COLO829 (cell line): ENCODE measurements at places on chromosomes 3 and 15.

DNA sequence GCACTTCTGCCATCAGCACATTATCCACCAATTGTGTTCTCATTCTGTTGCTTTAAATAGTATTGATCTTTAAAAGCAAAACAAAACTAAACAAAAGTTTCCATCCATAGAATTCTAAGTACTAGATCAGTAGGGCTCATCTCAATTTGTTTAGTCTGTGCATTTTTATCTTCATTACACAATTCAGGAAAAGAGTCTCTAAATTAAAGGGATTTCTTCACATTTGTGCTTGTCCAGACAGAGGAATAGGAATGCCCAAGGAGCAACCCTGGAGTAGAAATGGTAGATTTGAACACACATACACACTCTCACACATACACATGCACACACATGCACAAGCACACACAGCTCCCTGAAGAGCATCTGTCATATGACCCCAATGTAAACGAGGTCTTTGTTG, 21.4 kb downstream of the LMCD1 start:
- no peak for DNase-seq

GRCh38 chr3:141388395-141388794, 20.1 kb downstream of the ZBTB38 start:
- no peak for DNase-seq

DNA sequence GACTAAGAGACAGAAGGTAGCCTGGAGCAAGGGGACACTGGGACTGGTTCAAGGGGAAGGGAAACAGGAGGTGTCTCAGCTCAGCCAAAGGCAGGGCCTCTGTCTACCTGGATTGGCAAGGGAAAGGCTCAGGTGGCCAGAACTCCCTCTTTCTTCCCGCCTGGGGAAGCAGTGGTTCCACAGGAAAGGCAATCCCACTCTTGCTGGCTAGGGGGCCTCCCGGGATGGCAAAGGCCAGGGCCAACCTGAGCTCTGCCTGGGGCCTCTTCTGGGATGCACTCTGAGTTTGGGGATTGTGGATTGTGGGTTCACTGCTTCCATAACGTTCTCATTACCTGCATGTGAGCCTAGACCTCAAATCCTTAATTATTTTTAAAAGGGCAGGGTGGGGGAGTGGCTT, 13.0 kb upstream of the PARP6 start:
- DNase-seq: no peak

DNA sequence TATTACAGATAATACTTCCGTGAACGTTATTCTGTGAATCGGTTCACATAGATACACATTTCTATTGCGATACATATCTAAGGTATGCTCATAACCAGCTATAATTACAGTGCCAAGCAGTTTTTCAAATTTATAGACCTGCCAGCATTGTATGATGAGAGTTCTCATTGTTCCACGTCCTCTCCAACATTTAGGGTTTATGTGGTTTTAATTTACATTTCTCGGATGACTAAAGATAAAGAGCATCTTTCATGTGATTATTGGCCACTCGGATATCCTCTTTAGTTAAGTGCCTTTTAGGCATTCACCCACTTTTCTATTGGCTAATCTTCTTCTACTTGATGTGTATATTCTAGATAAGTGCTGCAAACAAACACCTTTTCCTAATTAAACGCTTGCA, 134.7 kb upstream of the CCDC54 start:
- peak; percentile 54 for DNase-seq

DNA sequence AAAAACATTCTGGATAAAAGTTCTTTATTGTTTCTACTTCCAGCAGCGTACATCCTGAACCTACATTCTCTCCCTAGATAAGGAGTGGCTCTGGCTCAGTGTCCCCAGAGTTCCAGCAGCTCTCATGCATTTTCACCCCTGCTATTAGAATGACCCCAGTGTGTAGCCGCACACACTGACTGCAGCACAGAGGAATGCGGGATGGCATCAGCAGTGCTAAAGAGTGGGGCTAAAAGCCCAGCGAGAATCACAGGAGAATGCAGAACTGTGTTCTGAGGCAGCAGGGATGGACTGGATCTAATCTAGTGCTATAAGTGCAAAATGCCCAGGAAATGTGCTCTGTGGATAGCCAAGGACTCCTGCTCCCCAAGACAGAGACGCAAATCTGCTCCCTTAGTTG, 66.4 kb upstream of the TJP1 start:
- DNase-seq: no peak

DNA sequence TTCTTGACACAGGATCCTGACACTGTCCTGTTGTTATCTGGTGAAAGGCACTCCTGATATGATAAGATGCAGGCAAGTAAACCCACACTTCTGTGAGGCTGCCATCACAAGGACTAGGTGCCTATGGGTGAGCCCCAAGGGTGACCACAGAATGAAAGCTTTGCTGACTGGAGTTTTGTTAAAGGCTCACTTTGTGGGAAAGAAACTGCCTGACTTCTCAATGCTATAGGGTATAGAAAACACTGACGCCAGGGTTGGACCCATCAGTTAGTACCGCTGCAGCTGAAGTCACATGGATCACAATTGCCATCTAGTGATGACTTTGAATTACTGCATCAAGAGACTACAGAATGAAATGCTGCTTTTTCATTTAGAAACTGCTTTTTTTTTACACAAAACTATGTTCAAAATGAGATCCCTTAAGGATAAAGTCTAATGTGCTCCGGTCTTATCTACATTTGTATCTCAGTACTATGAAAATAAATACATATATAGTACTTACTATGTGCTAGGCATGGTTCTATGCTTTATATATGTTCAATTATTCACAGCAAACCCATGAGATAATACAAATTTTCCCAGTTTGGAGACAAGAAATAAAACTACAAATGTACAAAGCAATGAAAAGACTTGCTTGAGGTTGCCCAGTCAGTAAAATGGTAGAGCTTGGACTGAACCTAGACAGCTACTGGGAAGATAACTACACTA, 64.2 kb upstream of the CMSS1 start:
- DNase-seq: peak; percentile 84

DNA sequence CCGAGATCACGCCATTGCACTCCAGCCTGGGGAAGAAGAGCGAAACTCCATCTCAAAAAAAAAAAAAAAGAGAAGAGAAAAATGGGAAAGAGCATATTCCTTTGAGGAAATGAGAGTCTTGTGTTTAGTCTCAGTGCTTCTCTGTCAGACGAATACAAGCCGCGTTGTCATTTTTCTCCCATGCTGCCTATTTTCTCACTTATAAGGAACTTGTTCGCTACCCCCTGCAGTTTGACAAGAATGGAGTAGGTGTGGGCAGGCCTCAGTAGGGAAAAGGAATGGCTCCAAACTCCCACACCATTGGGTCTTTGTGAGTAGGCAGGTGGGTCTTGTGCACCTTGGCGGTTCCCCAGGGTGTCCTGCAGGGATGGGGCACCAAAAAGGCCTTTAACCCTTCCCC, 6.5 kb downstream of the GPR160 start:
- no peak for DNase-seq

DNA sequence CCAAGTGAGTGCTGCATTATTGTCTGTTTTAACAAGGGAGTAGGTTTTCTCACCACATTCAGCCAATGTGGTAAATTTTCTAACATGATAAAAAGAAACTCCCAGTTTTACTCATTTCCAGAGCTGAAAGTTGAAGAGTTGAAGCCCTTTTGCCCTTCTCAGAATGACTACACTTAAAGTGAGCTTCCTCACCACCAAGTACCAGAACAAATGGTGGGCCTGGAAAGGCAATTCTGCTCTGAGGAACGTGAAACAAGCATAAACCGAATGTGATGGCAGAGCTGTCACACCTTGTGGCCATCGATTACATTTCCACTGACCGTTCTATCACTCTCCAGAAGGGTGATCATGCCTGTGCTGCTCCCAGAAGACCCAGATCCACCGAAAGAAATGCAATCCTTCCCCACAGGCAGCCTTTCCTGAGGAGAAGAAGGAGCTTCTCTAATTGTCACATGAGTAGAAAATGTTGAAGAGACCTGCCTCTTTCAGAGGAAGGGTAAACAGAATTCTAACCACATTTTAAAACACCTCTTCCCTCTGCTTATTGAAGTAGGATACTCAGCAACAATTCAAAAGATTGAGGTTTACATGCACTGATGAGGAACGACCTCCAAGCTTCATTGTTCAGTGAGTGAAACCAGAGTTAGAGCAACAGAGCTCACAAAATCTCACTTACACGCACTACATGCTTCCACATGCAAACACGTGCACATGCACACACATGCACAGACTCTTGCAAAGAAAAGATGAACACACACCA, 21.4 kb upstream of the CCR9 start:
- DNase-seq: no peak

GRCh38 chr3:13121553-13122001, 48.3 kb upstream of the IQSEC1 start:
- DNase-seq: no peak

- no peak for DNase-seq
These were observed 545.5 kb downstream of the NTRK3 start for GRCh38 chr15:87711026-87711425.

DNA sequence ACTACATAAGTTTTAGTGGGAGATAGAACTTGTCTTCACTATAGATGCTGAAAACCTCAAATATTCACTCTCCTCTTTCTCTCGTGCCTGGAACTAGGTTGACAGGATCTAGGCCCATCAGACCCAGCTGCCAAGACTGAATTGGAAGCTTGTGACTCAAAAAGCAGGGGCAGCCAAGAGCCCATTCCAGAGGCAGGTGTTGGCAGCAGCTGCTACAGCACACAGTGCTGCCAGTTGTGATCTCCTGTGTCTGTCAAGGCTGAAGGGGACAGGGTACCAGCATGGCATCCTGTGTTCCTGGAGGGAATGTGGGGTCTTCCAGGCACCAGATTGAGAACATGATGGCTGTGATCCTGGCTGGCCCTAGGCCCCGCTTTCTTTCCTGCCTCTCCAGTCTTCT, 92.5 kb upstream of the MB21D2 start:
- no peak for DNase-seq

DNA sequence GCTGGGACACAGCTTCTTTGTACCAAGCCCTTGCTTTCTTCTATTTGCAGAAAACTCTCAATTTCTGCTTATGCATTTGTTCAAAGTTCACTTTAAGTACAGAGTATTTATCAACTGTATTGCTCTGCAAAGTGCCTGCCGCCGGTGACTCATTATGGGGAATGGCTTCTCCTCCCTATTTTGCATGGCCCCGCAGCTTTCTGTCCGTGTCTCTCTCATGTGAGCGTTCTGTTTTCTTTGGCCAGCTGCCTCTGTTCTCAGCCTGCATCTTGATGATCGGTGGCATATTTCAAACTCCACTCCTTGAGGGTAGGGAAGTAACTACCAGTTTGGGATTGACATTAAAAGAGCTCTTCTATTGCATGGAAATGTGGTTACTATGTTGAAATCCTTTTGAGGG, 28.6 kb upstream of the ST8SIA2 start:
- no peak for DNase-seq

DNA sequence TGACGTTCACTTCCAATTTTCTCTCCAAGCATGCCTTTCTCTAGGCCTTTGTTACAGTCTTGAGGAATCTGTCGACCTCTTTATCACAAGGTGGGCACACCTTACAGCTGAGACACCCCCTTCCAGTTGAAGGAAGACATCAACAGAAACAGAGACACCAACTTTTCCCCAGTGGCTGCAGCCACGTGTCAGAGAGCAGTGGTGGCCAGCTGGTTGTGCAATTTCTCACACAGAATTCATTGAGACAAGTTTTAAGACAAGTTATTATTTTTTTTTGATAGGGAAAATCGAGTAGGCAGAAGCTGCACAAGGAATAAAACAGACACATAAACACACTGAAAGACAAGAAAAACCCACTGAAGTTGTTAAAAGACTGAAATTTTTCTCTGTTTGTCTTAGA, 436.7 kb upstream of the MDFIC2 start:
- no peak for DNase-seq

- no peak for DNase-seq
These were observed 410.6 kb upstream of the WNT5A start for GRCh38 chr3:55897573-55898224.

DNA sequence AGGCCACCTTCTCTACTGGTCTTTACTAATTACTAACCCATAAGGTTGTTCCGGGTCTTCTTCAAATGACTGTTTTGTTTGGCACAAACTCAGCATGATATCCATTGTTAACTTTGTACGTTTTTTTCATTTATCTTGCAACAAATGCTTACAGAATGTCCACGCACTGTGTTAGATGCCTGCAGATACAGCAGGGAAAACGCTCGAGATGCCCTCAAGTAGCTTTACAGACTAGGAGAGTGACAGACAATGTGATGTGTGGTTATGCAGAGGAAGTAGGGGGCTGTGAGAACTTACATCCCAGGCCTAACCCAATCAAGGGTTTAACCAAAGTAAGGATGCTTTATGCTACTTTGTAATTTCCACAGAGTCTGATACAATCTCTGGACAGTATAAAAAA, 949 bp upstream of the RFC4 start:
- DNase-seq: no peak

DNA sequence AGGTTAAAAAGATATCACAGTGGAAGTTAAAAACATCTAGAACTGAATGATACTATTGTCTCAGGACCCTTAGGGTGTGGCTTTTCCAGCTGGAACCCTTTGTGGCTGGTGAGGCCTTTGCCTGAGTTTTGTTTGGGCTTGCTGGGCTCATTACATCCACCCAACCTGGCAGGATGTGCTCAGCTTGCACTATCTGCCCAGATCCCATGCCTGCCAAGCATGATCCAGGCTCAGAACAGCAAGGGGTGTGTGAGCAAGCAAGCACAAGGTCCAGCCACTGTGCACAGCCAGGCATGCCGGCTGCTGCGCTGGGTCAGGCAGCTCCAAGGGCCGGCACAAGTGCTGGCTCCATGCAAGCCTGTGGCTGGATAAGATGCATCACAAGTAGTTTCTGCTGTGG, 512.7 kb upstream of the CDIN1 start:
- no peak for DNase-seq

DNA sequence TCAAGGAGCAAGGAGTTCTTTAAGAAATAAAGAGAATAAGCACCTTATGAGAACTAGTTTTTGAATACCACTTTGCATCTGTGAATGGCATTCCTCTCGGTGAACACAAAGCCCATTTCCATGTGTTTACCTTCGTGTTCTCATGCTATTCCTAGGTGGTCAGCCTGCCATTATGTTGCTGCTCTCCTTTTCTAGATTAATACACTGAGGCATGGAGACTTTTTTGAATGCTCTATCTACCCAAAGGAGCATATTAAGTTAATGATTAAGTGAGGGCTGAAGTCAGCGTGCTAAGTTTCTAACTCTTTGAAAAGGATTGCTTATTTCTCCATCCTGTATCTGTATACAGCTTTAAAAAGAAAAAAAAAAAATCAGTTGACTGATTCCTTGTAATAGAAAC, 394.5 kb downstream of the MECOM start:
- DNase-seq: no peak

GRCh38 chr3:115550285-115550761, 73.0 kb upstream of the GAP43 start:
- no peak for DNase-seq

GRCh38 chr3:29137601-29138000, 143.3 kb upstream of the RBMS3 start:
- no peak for DNase-seq

- DNase-seq: no peak
These were observed at the start of gene LTF for GRCh38 chr3:46464326-46465195. LTF (minus strand) TSS chr3:46464905; CDS start chr3:46464867, 38 bp downstream.

DNA sequence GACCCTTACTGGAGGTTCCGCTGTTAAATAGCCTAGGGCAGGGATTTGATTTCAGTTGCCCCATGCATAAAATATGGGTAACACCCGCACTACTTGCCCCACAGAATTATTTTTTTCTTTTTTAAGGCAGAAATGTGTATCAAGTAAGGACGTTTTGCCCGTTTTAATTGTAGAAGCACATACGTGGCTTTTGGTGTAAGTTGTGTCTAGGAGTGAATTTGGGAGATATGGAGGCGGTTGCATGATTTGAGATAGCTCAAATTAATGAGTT, 636 bp upstream of the LRRC58 start:
- peak; percentile 35 for DNase-seq
